ENCODE measurements at places on chromosomes 3 and 15.

DNA sequence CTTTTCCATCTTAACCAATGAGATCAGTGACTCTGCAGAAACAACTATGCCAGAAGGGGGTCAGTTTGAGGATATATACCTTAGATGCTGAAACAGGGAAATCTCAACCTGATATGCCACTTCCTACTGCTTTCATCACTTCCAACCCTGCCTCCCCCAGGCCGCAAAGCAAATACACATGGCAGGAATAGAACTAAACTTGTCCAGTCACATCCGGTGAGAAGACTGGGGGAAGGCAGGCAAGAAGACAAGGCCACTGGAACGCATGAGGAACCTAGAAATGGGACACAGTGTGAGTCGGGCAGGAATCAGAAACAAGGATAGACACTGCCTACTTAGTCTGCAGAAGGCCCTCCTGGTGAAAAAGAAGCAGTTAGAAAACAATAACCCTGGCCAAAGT lies 90.6 kb downstream of the MYO5A start:
- DNase-seq = no peak

GRCh38 chr3:171460725-171461524 lies 720 bp upstream of the TNIK start:
- DNase-seq = peak; percentile 48

GRCh38 chr3:157063926-157064325 lies 96.0 kb downstream of the CCNL1 start:
- DNase-seq = no peak

GRCh38 chr3:57230006-57230405 lies 2.5 kb downstream of the APPL1 start:
- no peak for DNase-seq

GRCh38 chr15:29092376-29093064 lies 177.1 kb downstream of the NSMCE3 start:
- DNase-seq = no peak

GRCh38 chr15:101810876-101811275 lies 1.1 kb upstream of the OR4F15 start:
- no peak for DNase-seq

DNA sequence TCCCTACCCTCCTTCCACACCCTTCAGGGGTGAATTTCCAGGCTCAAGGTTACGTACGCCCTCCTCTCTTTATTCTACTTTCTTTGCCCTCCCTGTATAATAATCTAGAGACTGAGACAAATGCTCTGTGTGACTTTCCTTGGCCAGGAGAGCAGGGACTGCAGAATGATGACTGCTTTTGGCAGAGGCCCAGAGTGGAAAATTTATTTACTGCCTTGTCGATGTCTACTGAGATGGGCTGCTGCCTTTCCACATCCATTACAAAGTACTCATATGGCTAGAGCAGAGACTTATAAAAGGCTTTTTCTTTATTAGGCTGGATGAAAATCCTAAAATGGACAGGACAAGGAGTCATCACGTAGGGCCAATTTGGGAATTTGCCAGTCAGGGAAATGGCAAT lies 576.2 kb downstream of the TUSC7 start:
- DNase-seq = no peak

GRCh38 chr3:195616681-195617080 lies 32.9 kb upstream of the APOD start:
- DNase-seq = no peak

GRCh38 chr15:91547356-91547755 lies 306.2 kb upstream of the SLCO3A1 start:
- no peak for DNase-seq

GRCh38 chr3:42853739-42854302 lies 21.9 kb downstream of the CYP8B1 start:
- DNase-seq = no peak

DNA sequence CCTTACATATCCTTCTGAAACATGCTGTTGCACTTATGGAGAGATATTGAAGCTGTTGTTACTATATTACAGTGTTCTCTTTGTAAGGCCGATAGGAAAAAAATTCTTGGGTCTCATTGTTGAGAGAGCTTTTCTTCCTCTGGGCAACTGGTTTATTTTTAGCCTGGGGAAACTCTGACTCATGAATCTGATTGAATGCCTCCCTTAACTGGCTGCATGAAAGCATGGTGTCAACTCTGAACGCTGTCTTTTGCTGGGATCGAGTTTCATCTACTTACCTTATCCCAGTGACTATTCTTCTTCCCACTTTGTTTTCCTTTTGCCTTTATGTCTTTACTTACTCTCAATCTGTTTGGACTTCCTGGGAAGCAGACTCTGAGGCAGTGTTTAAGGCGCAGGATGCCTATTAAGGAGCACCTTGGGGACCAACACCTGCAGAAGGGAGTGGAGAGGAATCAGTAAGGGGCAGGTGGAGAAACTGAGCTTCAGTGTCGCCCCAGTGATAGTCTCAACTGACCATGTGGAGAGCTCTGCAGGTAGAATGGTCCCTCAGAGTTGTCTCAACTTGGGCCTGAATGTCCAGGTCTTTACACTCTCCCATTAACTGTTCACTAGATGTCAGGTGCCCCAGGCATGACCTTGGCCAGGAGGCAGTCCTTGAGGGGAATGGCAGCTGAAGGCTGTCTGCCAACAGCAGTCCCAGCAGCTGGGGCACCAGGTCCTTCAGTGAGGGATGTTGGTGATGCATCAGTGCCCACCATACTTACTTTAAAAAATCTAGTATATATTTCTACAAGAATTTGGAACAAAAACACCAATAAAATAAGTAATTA lies 88.9 kb upstream of the CCNL1 start:
- DNase-seq = no peak

GRCh38 chr15:72503147-72503546 lies 29.0 kb downstream of the ARIH1 start:
- no peak for DNase-seq

DNA sequence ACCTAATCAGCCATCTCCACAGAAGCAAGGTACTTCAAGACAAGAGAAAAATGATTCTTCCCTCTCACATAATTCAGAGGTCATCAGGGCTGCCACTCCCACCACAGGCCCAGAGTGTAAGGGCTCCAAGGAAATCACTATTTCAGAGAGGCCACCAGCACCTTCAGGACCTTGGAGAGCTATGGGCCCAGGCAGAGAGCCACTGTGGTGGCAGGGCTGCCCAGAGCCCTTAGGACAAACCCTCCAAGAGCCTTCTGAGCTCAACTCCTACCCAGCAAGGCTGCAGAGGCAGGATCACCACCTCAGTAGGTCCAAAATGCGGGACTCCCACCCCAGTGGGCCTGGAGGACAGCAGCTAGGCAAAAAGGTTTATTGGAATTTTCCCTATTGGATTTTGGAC lies 17.9 kb upstream of the FAN1 start:
- DNase-seq = no peak

DNA sequence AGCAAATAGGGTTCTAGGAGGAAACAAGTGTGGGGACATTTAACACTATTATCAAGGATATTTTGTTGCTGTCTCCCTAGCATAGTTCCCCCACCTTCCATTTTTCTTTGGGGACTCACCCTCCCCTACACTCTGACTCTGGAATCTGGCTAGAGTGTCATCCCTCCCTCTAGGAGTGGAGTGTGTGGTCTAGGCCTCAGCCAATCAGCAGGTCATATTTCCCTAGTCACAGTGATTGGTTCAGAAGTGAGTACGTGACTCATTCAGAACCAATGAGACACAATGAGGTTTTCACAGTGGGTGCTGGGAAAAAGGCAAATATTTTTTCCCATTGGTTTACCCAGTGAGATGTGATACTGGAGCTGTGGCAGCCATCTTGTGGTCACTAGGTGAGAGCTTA lies 234.4 kb downstream of the SHQ1 start:
- no peak for DNase-seq

DNA sequence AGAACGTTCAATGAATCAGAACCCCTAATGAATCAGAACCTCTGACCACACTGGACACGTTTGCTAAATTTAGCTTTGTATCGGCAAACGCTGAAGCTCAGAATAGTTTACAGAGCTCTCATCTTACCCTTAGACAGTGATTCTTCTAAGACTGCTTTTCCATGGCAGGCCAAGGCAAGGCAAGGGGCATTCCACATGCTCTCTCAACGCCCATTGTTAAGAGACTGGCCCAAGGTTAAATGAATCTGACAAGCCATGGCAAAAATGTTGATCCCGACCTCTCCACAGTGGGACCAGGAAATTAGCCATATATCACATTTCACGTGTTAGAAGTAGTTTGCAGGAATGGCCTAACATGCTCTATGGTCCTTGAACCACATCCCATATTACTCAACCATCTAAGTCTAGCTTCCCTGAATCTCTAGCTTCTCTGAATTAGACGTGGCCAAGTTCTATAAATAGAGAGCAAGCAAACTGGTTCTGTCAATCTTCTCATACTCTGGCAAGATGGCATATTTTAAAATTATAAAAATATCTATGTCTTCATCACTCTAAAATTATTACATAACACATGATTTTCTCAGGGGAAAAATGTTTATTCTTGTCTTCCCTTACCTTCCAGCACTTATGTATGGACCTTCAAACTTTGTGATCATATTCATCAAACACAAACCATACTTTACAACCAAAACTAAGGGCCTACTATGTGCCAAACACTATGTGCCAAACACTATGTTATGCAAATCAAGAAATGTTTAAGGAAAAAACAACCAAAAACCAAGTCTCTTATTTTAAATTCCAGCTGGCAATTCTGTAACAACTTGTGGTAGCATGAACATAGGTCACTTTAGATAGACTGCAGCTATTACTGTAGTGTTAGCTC lies 54.3 kb downstream of the AAGAB start:
- DNase-seq = no peak

DNA sequence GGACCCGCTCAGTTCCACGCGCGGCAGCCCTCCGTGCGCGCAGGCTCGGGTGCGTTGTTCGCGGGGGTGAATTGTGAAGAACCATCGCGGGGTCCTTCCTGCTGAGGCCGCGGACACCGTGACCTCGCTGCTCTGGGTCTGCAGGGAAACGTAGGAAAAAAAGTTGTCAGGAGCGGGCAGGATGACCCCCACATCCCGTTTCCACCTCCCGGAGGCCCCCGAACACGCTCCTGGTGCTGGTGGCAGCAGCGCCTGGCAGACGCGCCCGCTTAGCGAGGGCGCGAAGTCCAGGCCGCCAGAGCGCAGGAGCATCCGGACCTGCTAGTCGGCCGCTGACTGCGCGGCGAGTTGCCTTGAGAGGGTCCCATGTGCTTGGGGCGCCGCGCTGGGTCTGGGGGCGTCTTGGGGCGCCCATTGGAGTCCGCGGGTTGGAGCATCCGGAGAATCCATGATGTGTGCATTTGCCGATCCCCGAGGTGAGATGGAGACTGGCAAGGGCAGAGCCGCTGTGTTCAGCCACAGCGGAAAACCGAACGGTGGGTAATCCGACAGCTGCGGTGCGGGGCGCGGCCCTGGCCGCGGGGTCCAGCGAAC lies 520 bp downstream of the GREM1 start:
- no peak for DNase-seq

- DNase-seq = no peak
Measured at GRCh38 chr3:131596884-131597283, 94.1 kb upstream of the MRPL3 start.

- no peak for DNase-seq
Measured at GRCh38 chr15:45180201-45180600, 7.6 kb downstream of the SHF start.

DNA sequence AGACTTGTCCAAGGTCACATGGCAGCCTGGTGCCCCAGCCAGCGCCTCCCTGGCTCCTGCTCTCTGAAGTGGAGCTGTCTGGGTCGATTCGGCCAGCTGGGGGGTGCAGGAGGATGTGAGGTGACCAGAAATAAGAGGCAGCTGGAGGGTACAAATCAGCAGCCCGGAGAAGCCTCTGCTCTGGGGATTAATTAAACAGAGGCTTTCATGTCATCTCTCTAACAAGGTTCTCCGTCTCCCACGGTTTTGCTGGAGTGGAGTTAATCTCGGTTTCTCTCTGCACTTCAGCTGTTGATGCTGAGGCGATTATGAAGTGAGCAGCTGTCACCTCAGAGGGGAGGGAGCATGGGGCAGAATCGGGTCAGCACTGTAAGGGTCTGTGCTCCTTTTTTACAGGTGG lies 236.8 kb downstream of the TLE3 start:
- DNase-seq = no peak

- DNase-seq = no peak
Measured at GRCh38 chr15:59401824-59402569, 29.3 kb upstream of the MYO1E start.

DNA sequence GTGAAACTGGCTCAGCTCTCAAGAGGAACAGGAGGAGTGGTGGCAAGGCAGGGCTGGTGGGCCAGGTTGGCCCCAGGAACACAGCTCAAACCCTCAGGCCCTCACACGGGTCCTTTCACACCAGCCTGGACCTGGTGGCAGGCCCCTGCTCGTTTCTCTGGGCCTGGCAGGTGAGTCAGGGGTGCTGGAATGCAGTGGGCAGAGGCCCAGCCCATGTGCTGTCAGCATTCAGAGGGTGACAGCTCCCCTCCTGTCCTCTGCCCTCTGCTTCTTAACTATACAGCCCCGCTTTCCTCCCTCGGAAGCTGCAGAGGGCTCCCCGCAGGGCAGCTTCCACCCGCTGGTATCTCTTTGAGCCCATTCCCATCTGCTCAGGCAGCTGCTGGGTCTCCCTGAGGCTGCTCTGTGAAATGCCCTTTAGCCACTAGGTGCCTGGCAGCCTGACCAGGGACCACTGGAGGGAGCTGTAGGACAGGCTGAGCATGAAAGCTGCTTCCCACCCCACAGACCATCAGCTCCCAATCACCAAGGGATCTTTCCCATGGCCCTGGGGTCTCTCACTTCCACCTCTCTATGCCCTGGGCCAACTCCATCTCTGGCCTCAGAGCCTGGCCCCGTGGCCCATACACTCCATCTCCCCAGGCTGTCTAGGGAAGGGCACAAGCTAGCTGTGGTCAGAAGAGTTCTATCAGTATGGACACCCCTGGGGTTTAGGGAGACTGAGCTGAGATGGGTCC lies 24.8 kb downstream of the SHF start:
- peak; percentile 65 for DNase-seq

GRCh38 chr15:62779036-62779770 lies 263.3 kb upstream of the TPM1 start:
- no peak for DNase-seq

- DNase-seq = no peak
Measured at GRCh38 chr3:97950360-97950759, 21.9 kb downstream of the RIOX2 start.

DNA sequence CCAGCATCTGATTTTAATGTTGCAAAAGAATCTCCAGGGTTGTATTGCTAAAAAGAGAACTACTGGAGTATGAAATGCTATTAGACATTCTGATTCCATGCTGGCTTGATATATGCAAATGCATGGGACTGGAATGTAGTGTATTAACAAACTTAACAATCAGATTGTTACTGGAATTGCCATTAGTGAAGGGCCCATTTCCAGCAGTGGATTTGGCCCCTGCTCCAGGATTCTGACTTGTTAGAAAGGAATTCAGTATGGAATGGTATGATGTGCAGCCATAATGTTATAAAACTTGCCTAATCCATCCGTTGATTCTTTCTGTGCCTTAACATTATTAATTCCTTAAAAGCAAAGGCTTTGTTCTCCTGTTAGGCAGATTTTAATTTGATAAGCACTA lies 7.9 kb downstream of the ARRDC4 start:
- DNase-seq = no peak

- no peak for DNase-seq
Measured at GRCh38 chr3:119779731-119780383, 2.0 kb upstream of the NR1I2 start.
